ENCODE measurements at places on chromosomes 3 and 15. TPM values are rescaled to one million over a fixed set of nuclear protein-coding genes. Genes with fewer than 3 reads are reported as not detected.

DNA sequence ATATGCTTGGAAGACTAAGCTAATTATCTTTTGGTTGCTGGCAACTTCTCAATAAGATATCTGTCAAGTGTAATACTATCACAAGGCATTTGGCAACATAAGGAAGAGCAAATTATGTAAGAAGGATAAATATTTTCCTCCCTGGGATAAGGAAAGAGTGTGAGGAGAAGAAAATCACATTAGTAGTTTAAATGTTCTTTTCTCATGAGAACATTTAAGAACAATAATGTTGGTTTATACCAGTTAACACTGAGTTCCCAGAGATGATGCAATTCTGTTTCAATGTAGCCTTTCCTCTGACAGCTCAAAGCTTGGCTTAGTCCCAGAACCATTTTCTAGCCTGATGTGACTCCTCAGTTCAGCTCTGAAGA is 66.1 kb upstream of the NPHP3 start:
- peaks cover 6% of the 10 kb centered on the region for H3K27me3 ChIP-seq
- peak overlapping the region; percentile 40 for H3K27ac ChIP-seq
- H3K36me3 ChIP-seq = no peaks in the 10 kb centered on the region
- no peak overlapping the region for H3K4me3 ChIP-seq
- peak; percentile 65 for DNase-seq
- H3K4me1 ChIP-seq = peaks cover 14% of the 10 kb centered on the region

- H3K4me1 ChIP-seq = peaks cover 21% of the 10 kb centered on the region
- H3K27ac ChIP-seq = no peak overlapping the region
- peaks cover 34% of the 10 kb centered on the region for H3K36me3 ChIP-seq
- H3K4me3 ChIP-seq = no peak overlapping the region
- no peaks in the 10 kb centered on the region for H3K27me3 ChIP-seq
Measured at GRCh38 chr3:46922426-46922825, 44.9 kb downstream of the PTH1R start.

The SLC22A14 gene
- total RNA-seq = not detected

DNA sequence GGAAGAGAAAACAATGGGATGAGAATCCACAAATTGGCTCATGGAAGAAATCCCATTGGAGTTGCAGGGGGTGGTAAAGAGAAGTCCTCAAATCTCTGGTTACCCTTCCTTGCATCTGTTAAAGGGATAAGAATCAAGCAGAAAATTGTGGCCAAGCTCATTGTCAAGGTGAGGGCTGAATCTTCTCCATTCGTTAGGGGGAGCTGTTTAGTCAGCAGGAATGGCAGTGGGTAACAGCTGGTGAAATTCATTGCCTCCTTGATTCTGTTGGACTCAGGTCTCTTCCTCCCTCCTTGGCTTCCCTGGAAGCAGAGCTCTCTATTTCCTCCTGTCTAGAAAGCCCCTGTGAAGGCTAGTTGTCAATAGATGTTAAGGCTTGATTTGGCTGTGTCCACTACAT is 343.1 kb upstream of the SEMA6D start:
- no peaks in the 10 kb centered on the region for H3K27me3 ChIP-seq
- no peaks in the 10 kb centered on the region for H3K36me3 ChIP-seq
- H3K4me3 ChIP-seq = no peak overlapping the region
- no peak overlapping the region for H3K27ac ChIP-seq
- H3K4me1 ChIP-seq = peaks cover 6% of the 10 kb centered on the region

- H3K4me1 ChIP-seq = no peaks in the 10 kb centered on the region
- no peak overlapping the region for H3K27ac ChIP-seq
- H3K4me3 ChIP-seq = no peak overlapping the region
- no peaks in the 10 kb centered on the region for H3K36me3 ChIP-seq
- DNase-seq = peak; percentile 34
Measured at GRCh38 chr3:119604878-119605277, 7.2 kb downstream of the PLA1A start.

DNA sequence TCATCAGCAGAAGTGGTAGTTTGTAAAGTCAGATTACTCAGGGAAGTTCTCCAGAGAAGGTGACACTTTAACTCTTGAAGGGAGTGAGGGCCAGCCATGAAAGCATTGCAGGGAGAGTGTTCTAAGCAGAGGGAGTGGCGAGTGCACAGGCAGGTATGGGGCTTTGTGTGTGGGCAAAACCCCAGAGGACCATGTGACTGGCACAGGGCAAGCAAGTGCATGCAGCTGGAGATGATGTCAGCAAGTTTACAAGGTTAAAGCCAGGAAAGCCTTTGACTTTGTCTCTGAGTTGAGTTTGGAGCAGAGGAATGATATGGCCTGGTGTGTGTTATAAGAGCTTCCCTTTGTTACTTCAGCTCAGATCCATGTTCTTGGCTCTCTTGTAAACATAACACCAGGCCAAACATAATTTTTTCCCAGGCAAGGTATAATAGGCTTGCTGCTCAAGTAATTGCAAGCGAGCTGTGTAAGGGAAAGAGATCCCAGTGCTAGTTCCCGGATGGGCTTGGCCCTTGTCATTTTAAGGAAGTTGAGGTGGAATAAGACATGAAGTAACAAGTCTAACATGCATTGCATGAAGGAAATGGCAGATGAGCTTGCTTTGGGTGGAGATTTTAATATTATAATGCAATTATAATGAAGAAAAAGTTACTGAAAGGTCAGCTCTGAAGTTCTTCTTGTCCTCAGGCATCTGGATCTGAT is 341.1 kb upstream of the LRRC3B start:
- peaks cover 5% of the 10 kb centered on the region for H3K36me3 ChIP-seq
- H3K27me3 ChIP-seq = peaks cover 3% of the 10 kb centered on the region
- no peak overlapping the region for H3K27ac ChIP-seq
- no peaks in the 10 kb centered on the region for H3K4me1 ChIP-seq

The CCNB2 gene
- 53.5 TPM for total RNA-seq

DNA sequence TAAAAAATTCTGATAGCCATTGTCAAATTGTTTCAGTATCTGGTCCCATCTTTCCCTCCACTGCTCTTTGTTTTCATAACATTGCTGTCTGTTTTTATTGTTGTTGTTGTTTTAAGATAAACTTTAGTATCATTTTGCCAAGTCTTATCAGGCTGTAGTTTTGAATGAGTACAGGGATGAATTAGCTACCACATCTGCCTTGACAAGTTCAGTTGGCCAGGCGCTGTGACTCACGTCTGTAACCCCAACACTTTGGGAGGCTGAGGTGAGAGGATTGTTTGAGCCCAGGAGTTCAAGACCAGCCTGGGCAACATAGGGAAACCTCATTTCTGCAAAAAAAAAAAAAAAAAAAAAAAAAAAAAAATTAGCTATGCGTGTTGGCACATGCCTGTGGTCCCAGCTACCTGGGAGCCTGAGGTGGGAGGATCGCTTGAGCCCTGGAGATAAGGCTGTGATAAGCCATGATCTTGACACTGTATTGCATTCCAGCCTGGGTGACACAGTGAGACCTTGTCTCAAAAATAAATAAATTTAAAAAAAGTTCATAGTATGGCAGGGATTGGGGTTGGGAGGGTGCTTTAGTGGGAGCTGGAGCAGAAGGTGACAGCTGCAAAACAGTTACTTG is 8.3 kb upstream of the ANKDD1A start:
- H3K27me3 ChIP-seq = no peaks in the 10 kb centered on the region
- H3K27ac ChIP-seq = no peak overlapping the region
- DNase-seq = no peak
- peaks cover 29% of the 10 kb centered on the region for H3K4me1 ChIP-seq
- no peak overlapping the region for H3K4me3 ChIP-seq

All from HFFc6 (cell line).